ENCODE measurements at places on chromosomes 7 and 10. TPM values are rescaled to one million over a fixed set of nuclear protein-coding genes. Genes with fewer than 3 reads are reported as not detected.
A peak's percentile ranks its signal among the peaks of the same experiment; 100 is the strongest.

Gene SHH
- total RNA-seq: 2.4 TPM

Gene PITRM1
- total RNA-seq: 51.3 TPM

Gene EPDR1
- 9.6 TPM for total RNA-seq

- peak; percentile 30 for DNase-seq
These were observed 34.5 kb upstream of the PRKAR1B start for GRCh38 chr7:761631-762030.

- DNase-seq: no peak
These were observed 68.2 kb downstream of the C10orf143 start for GRCh38 chr10:130042381-130042780.

DNA sequence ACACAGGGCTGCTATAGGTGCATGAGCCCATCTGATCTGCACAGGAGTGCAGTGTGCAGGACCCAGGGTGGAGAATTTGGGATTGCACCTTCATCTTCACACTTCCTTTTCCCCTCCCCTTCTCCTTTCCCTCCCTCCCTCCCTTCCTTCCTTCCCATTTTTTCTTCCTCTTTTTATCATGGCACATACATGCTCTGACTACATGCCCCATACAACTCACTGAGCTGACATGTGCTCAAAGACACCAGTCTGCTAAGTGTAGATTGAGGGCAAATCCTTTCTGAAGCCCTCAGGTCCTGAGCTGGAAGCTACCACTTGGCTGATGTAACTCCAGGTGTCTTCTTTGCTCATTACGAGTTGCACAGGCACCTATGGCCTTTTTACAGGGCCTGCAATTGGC lies 365.3 kb upstream of the ZNF32 start:
- DNase-seq: no peak
